Upper lobe of left lung (tissue), 6 donors: ENCODE measurements at places on chromosomes 11 and 22.

GRCh38 chr11:35847473-35847872 lies 96.4 kb upstream of the LDLRAD3 start:
- DNase-seq = no peak

GRCh38 chr11:77053217-77054015 lies 13.4 kb upstream of the CAPN5 start:
- no peak for DNase-seq

GRCh38 chr11:117883063-117883462 lies 6.6 kb upstream of the FXYD6 start:
- DNase-seq = no peak

GRCh38 chr22:42820045-42820763 lies 36.9 kb downstream of the ARFGAP3 start:
- DNase-seq = no peak

- DNase-seq = no peak
Observed at GRCh38 chr11:61914471-61915171, 2.7 kb downstream of the RAB3IL1 start.

GRCh38 chr11:65578667-65579066 lies 2.8 kb downstream of the EHBP1L1 start:
- DNase-seq = no peak

DNA sequence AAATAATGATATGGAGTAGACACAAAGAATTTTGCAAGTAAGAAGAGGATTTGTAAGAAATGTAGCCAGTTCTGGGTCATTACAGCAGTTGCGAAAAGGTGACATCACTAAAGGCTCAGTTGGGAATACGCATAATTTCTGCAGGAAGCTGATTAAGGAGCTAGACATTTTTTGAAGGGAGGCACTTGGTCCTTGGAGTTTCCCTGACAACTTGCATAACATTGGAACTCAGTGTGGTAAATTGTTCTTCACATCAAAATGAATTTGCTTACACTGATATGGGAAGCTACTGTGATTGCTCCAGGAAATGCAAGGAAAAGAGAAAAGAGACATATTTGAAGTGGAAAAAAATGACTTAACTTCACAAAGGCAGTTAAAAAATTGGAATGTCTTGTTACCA lies 626.1 kb downstream of the NELL1 start:
- DNase-seq = no peak

DNA sequence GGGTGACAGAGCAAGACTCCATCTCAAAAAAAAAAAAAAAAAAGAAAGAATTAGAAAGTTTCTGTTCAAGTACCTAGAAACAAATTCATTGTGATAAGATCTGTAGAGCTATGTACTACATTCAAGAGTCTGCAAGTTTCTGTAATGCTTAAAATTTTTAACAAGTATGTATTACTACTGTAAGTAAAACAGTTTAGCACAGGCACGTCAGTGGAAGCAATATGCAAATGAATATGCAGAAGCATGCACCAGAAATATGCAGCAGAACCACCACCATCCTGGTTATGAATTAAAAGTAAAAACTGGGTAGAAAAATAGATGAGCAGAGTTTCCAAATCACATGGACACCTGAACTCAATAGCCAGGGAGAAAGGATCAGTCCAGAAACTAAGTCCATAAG lies 19.3 kb downstream of the SBF2 start:
- DNase-seq = no peak

DNA sequence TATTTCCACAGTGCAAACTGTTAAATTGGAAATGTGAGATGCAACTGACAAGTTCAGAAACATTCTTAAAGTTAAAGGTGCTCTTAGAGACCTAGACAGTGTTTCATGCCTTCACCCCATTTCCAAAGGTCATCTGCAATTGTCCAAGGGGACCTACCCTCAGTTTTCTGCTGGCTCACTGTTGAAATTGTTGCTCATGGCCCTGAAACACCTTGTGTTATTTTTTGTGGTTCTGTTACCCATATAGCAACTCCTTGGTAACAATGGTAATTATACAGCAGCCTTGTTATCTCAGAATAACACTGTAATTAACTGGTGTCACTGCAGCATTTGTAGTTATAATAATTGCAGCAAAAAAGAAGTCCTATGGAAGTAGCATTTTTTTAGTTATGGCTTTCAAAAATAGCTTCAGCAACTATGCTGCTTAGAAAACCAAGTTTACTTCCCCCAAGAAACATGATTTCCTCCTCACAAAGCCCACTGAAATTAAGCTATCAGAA lies 49.2 kb upstream of the CCDC34 start:
- no peak for DNase-seq

DNA sequence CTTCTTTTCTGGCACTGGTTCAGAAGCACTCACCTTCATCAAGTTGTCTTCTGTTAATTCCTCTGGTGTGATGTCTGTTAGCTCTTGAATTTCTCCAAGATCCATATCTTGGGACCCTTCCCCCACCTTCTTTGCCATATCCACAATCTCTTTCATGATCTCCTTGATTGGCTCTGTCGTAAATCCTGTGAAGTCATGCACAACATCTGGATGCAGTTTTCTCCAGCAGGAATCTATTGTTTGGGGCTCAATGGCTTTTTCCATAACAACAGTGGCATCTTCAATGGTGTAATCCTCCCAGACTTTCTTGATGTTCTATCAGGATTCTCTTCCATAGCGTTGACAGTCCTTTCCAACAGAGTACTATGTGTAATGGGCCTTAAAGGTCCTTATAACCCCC lies 96.9 kb downstream of the CSTPP1 start:
- no peak for DNase-seq

DNA sequence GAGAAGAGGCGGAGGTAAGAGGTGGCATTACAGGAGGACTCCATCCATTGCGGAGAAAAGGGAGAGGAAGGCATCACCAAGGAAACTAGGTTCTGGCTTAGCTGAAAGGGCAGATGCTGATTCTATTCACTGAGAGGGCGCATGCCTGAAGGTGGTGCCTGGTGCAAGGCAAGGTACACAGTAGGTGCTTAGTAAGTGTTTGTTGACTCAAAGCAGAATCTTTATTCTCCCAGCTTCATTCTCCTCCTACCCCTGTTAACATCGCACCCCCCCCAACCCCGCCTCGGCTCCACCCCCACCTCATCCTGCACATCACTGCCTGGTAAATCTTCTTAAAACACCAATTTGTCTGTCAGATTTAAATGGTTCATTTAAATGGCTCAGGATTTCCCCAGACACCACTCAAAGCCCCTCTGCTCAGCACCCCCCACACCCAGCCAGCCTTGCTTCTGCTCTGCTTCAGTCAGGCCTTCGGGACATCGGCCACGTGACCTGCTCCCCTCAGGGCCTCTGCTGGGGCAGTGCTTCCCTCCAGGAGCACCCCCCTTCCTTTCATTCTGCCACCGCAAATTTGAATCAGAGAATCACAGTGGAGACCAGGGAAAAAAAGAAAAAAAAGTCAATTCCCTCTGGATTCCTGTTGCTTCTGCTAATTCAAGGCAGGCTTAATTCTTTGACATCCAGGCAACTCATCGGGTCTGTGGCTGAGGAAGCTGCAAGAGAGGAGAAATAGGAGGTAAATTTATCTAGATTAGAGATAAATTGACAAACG lies 17.8 kb upstream of the RCN1 start:
- DNase-seq = peak; percentile 10
